ENCODE measurements at places on chromosomes 6 and 20.

GRCh38 chr6:48535582-48536009, 424.6 kb upstream of the PTCHD4 start:
- DNase-seq = peak; percentile 72

GRCh38 chr20:64157878-64158277, 6.4 kb upstream of the MYT1 start:
- no peak for DNase-seq

GRCh38 chr6:108771421-108771820, 76.8 kb upstream of the ARMC2 start:
- DNase-seq = no peak

DNA sequence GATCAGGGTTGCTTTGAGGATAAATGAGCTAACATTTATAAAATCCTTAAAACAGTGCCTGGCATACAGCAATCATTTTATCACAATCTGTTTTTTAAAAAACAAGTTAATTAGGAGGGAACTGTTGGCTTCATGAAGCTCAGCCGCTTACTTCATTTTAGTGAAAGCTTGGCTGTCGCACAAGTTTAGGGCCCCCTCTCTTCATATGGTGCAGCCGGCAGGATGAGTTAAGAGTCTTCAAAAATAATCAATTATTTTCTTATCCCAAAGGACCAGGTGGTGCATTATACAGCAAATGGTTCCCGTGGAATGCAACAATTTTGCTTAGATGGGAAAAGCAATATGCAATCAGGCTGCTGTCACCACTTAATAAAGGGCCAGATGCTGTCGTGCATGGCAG, 57.4 kb upstream of the PROKR2 start:
- DNase-seq = no peak

DNA sequence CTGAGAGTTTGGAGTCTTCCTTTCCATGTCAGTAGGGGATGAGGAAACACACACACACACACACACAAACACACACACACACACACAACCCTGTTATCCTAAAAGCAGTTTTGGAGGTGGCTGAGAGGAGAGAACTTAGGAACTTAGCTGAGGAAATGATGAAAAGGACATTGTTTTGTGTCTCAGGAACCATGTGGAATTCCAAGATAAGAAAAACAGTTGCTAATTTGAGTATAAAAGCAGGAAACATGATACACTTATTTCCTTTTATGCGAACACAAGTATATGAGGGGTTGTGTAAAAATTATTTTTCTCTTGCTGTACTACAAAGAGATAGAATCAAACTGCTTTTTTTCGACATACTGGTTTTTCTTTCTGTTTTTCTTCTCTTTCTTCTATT, at the start of gene MYCT1:
TSS of gene MYCT1 (plus strand) at position 264 of the 400 bp plus-strand sequence. CDS start at position 270, 6 bp downstream.
- no peak for DNase-seq

Measured in ACHN (cell line).